Choroid plexus epithelial cell (primary cell): ENCODE measurements at places on chromosomes 7 and 10.

GRCh38 chr7:13411636-13412035 is 577.8 kb downstream of the ETV1 start:
- no peak for DNase-seq

DNA sequence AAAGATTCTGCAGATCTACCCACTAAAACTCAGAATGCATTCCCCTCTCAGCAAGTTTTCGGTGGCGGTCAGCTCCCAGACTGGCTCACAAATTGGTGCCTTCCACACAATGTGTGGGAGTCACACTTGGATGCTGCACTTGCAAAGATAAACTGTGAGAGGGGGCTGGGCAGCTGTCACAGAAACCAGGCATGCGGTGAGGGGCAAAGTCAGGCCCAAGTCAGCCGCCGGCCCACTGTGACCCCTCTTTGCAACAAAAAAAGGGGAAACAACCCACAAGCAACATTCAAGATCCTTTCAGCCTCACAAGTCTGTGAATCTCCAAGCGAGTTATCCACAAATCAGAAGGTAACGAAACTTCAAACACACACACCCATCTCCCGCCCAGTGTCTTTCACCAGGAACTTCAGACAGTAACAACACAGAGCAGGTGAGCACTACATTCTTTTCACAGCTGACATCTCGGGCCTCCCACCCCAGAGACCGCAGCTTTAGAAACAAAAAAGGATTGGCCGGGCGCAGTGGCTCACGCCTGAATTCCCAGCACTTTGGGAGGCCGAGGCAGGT is 32.0 kb downstream of the SNX8 start:
- no peak for DNase-seq

DNA sequence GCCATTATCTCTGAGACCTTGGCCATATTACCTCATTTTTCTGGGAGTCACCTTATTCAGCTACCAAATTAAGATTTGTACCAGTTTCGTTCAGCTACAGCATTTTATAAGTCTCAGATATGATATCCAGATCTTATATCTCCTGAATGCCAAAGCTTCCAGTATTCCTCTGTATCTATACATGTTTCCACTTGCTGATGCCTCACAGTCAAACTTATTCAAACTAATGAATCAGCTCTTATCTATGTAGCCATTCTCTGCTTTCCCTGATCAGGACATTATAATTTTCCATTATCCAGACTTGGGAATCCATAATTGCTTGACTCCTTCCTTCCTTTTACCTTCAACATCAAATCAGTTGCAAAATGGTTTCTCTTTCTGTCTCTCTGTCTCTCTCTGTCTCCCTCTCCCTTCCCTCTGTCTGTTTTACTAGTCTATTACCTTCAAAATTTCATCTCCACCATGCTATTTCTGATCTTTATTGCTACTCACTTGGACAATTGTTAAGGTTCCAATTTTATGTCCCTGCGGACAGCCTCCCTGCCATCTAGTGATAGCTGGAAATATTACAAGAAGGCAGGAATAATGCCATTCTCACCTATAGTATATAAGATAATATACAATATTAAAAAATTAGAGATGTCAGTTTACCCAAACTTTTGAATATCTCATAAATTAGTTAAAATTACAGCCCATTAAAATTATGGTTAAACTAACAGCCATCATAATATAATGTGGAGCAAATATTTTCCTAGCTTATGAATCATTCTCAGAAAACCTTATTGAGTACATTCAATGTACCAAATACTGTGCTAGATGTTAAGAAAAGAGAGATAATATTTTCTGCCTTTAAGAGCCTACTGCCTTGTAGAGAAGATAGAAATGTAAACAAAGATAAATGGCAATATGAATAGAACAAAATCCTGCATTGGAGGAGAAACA is 89.8 kb downstream of the PCLO start:
- DNase-seq = no peak

- DNase-seq = peak; percentile 46
Measured at GRCh38 chr10:3750854-3751253, 34.2 kb downstream of the KLF6 start.

GRCh38 chr10:70784471-70784870 is 706 bp downstream of the TBATA start:
- peak; percentile 30 for DNase-seq

GRCh38 chr10:33884604-33885003 is 550.1 kb upstream of the NRP1 start:
- DNase-seq = no peak

GRCh38 chr10:45437587-45438465 is 63.8 kb downstream of the ALOX5 start:
- no peak for DNase-seq

DNA sequence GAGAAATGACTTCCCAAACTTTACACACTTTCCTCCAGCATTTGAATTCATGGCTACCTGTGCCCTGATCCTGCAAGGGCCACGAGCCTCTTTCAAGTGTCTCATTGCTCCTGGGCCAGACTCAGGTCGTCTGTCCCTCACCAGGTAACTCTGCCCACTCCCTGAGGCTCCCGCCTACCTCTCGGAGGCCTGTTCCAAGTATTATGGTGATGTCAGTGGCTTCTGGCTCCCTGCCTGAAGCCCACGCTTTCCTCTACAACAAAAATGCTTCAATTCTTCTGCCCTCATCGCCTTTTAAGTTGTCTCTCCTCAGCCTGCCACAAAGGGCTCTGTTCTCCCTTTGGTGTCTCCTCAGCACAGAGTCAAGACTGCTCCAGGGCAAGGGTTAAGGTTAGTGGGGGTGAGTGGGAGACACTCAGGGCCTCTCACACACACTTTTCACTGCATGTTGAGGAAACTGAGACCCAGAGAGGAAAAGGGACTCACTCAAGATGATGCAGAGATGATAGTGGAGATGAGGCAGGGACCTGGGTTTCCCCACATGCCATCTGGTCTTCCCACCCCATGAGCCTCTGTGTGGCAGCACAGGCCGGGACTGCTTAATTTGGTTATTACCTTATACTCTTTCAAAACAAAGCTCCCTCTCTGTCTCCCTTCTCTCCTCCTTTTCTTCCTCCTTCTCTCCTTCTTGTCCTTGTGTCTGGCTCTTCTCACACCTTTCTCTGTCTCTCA is 28.3 kb upstream of the EGR2 start:
- DNase-seq = no peak

DNA sequence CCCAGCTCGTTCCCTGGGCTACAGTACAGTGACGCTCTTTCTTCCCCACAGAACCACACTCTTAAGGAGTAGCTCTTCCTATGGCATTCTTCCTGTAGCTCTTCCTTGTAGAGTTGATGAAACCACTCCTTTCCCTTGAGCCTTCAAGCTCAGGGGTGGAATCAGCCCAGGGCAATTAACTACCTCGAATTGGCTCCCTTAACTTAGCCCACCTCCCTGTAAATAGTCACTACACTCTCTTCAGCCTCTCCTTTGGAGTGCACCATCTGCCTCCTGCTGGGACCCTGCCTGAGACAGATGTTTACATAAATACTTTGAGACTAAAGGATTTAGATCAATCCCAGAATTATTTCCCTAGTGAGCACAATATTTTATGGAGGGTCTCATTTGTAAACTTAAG is 537.8 kb upstream of the AUTS2 start:
- no peak for DNase-seq

- DNase-seq = no peak
Measured at GRCh38 chr10:76883596-76883995, 754.0 kb downstream of the KCNMA1 start.

DNA sequence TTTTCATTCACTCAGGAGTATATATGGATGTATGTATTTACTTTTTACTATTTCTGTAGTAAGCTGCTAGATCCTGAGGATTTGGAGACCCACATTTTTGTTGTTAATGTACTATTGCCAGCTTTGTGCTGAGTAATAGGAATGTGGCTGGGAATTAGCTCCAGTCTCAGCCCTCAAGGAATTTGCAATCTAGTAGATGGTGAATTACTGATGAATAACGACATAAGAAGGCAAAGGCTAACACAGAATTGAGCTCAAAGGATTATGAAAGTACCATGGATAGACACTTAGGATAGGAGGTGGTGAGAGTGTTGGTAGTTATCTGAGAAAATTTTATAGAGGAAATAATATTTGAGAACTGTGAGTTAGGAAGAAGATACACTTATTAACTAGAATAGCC is 19.9 kb downstream of the CASD1 start:
- peak; percentile 44 for DNase-seq

- no peak for DNase-seq
Measured at GRCh38 chr7:16531707-16532106, 5.1 kb downstream of the LRRC72 start.

DNA sequence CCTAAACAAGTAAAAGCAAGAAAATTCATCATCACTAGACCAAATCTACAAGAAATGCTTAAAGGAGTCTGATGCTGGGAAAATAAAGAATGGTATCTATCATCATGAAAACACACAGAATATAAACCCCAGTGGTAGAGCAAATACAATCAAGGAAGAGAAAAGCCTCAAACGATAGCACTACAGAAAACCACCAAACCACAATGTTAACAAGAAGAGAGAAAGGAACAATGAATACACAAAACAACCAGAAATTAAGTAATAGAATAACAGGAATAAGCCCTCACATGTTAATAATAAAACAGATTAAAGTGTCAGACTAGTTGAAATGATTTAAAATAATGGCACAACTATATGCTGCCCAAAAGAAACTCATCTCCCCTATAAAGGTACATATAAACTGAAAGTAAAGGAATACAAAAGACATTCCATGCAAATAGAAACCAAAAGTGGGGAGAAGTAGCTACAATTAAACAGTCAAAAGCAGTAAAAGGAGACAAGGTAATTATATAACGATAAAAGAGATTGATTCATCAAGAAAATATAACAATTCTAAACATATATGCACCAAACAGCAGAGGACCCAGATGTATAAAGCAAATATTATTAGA is 77.3 kb downstream of the JMJD1C start:
- peak; percentile 51 for DNase-seq

GRCh38 chr10:91196268-91197048 is 24.0 kb upstream of the PCGF5 start:
- no peak for DNase-seq

- DNase-seq = no peak
Measured at GRCh38 chr10:25296324-25296723, 121.5 kb downstream of the GPR158 start.

GRCh38 chr7:115462301-115463015 is 540.6 kb downstream of the MDFIC start:
- no peak for DNase-seq

GRCh38 chr10:33484787-33485186 is 150.3 kb upstream of the NRP1 start:
- DNase-seq = peak; percentile 40

DNA sequence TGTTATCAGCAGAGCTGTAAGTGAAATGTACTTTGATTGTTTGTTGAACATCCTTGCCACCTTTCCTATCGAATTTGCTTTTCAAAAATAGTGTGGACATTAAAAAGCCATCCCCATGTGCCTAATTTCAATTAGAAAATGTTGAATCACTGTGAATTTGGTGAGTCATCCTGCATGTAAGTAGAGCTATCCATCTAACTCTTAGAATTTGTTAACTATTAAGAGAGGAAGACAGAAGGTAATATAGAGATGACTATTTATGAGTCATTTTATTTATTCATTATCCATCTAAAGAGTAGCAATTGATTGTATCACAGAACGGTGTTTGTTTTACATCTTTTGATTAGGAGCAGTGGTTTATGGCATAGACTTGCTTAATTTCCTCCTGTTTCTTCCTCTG is 154.7 kb downstream of the MGMT start:
- no peak for DNase-seq

DNA sequence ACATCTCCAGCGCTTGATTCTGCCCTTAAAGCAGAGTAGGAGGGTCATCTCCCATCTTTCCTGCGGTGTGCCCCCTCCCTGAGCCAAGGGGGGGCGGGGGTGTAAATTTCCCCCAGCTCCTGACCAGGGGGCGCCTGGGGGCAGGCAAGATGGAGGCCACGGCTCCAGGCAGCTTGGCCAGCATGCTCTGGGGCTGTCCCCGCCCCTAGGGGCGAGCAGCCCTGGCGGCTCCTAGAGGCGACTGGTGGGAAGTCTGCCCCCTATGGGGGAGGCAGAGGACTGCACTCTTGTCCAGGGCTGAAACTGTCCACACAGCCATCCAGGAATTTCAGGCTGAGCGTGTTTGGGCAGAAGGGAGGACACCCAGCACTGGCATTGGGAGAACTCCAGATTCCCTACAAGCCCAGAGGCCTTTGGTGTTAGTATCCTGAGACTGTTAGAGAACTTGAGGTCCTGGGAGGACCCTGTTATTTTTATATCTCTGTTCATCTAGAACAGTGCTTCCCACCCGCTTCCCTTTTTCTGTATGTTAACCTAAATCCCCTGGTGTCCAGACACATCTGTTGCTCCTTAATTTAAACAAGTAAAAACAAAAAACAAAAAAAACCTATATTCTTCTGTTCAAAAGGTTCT is 4.6 kb downstream of the STRA8 start:
- no peak for DNase-seq

- peak; percentile 64 for DNase-seq
Measured at GRCh38 chr7:23759671-23760391, 49.8 kb downstream of the STK31 start.

GRCh38 chr7:1703441-1703840 is 33.4 kb downstream of the ELFN1 start:
- DNase-seq = no peak

DNA sequence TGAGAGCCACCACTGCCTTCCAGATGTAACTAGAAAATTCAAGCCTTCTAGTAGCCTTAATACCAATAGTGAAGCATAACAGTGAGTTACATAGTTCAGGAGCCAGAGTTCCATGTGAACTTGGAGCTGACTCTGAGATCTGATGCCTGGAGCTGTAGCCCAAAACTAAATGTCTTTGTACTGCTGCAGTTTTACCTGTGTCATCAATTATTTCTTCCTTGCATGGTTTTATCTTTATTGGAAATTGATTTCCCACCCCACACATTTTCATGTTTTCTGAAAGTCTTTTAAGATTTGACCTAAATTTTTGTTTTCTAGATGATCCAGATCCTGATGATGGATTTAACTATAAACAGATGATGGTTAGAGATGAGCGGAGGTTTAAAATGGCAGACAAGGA is 17.0 kb downstream of the OPN1SW start:
- no peak for DNase-seq

DNA sequence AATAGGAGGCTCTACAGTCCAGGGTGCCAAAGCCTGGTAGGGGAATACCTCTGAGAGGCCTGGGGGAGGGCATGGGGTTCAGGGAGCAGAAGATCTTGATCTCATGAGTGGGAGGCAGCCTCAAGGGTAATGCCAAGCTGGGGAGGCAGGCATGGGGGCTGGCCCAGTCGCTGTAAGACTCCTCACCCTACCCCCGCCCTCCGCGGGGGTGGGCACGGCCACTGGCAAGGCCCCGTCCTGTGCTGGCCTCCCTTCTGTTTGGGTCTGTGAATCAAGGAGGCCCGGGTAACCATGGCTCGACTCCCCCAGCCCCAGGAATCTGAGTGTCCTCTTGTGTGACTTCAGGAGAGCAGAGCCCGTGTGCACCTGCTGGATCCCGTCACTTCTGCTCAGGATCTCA is 473.9 kb downstream of the PLXNA4 start:
- DNase-seq = no peak

DNA sequence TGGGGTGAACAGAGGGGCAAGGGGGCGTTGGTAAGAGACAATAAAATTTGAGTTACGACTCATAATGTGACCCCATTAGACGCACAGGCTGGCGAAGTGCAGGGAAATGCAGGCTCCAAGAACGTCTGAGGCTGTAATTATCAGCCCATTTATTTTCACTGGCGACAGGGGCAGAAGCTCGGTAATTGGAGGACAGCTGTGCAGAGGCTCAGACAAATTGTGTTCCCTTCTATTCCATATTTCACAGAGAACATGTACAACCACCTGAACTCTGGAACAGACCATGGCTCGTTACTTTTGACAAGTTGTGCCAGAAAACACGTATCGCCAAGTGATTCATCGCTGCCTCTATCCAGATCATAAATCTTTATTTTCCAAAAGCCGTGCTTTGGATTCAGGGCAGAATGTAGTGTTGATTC is 137.3 kb upstream of the FRMD4A start:
- no peak for DNase-seq

GRCh38 chr10:27783660-27784059 is 38.0 kb upstream of the MKX start:
- peak; percentile 44 for DNase-seq
